IMR-90 (cell line): ENCODE measurements at places on chromosomes 5 and 9. TPM values are rescaled to one million over a fixed set of nuclear protein-coding genes. Genes with fewer than 3 reads are reported as not detected.

Gene ADAMTSL1
- total RNA-seq = 49.2 and 62.2 TPM in 2 replicates

Gene APBA1
- 3.8 and 4.2 TPM in 2 replicates for total RNA-seq

Gene WHRN
- 0.18 and 0.28 TPM in 2 replicates for total RNA-seq

Gene SLC6A19
- total RNA-seq = not detected in 2 replicates

Gene TSTD2
- total RNA-seq = 16.3 and 18.3 TPM in 2 replicates

Gene OBP2B
- total RNA-seq = not detected in 2 replicates

Gene TEX48
- total RNA-seq = not detected in 2 replicates

Gene TPPP
- total RNA-seq = under 0.01 TPM in 2 replicates

Gene PCDHA6
- under 0.01 TPM in 1 of 2 replicates, not detected in the other for total RNA-seq

Gene SPINK4
- not detected in 2 replicates for total RNA-seq

Gene ANXA2R
- total RNA-seq = 1.3 and 1.4 TPM in 2 replicates

Gene ACOT12
- total RNA-seq = not detected in 2 replicates

Gene GPR150
- under 0.01 TPM in 2 replicates for total RNA-seq

DNA sequence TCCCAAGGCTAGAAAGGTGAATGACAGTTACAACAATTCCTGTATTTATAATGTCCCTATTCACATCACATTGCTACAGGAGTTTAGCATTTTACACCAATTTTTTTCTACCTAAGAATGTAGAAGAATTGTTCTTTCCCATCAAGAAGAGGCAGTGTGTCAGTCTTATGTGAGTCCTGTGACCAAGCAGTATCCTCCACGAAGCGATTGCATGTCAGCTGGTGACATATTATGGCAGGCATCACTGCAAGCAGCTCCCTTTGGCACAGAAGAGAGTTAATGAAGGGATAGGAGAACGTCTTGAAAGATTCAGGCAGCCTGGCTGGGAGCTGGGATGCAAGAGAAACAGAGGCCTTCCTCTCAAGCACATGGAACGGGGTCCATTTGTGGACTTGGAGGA is 199.8 kb downstream of the SMC2 start:
- no peak for DNase-seq

- no peak for DNase-seq
These were observed 244.2 kb upstream of the EDIL3 start for GRCh38 chr5:84628918-84629317.

GRCh38 chr5:41270423-41271251 is 57.3 kb upstream of the C6 start:
- peak; percentile 76 for DNase-seq

DNA sequence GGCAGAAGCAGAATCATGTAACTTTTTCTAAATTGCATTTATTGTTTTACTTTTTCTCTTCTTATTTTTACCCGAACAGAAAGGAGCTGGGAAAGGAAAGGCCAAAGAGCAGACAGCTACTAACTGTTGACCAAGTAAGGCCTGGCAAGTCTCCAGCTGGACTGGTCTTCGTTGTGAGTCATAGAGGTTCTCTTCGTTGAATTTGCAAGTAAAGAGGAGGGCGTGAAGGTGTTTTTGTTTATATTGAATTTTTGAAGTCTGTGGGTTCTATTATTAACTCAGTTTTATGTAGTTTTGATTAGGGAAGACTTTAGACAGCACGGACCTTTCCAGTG is 416.5 kb upstream of the CCNH start:
- DNase-seq = no peak

GRCh38 chr5:129043894-129044293 is 50.7 kb upstream of the ISOC1 start:
- no peak for DNase-seq

- DNase-seq = peak; percentile 93
These were observed 16.5 kb downstream of the CSF2 start for GRCh38 chr5:132090107-132090506.

- DNase-seq = no peak
These were observed 53.2 kb downstream of the NIPAL4 start for GRCh38 chr5:157513182-157513581.

- DNase-seq = no peak
These were observed 200.2 kb downstream of the TRIO start for GRCh38 chr5:14343376-14343775.

- DNase-seq = peak; percentile 48
These were observed 36.5 kb upstream of the TENT4A start for GRCh38 chr5:6676702-6677101.

GRCh38 chr5:137069358-137069757 is 429.8 kb downstream of the SPOCK1 start:
- DNase-seq = no peak

DNA sequence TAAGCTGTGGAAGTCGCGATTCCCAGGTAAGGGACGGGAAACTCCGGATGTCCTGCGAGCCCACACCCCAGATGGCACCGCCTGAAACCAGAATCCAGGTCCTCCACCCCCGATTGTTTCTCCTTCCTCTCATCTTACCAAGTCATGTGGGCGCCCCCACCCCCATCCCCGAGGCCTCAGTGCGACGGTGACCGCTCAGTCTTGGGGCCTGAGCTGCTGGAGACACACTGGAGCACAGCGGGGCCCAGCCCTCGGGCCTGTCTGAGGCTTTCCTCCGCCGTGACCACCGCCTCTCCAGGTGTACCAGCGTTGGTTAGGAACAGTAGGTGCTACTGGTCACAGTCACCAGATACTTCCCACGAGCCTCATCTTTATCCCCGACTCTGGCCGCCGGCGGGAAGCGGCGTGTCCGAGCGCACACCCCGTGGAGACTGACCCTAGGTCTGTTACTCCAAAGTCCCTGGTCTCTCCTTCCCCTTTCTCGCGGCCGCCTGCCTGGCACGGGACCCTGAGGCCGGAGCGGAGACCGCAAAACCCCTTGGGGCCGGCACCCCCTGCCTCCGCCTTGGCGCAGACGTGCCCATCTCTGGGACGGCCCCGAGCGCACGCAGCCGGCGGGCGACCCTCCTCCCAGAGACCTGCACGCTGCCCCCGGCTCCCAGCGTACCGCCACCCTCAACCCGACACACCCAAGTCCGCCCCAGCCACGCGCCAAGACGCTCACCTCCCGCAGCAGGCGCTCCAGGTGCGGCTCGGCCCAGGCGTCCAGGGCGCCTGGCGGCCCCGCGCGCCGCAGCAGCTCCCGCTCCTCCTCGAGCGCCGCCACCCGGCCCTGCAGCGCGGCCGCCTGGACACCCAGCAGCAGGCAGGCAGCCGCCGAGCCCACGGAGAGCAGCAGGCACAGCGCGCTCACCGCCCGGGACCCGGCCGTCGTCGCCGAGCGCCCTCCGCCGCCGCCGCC is 733 bp downstream of the COL23A1 start:
- peak; percentile 11 for DNase-seq

GRCh38 chr5:55959208-55959607 is 35.6 kb downstream of the IL6ST start:
- DNase-seq = no peak

DNA sequence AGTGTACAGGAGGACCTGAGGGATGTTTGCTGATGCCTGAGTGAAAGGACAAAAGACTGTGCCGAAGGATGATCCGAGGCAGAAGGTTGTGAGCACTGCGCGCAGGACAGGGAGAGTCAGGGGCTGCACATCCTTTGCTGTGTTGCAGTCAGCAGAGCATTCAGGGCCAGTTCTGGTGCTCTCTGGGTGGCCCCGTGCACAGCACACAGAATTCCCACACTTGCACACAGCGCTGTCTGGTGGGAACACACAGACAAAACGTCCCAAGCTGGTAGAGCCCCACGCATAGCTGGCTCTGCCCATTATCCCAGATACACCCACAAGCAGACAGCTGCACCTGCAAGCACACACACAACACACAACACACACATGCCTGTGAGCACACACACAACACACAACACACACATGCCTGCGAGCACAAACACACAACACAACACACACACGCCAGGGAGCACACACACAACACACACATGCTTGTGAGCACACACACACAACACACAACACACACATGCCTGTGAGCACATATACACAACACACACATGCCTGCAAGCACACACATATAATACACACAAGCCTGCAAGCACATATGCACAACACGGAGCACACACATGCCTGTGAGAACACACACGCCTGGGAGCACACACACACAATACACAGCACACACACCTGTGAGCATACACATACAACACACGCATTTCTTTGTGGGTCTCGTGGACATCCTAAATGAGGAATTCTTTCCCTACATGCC is 74.4 kb downstream of the FGF18 start:
- no peak for DNase-seq

DNA sequence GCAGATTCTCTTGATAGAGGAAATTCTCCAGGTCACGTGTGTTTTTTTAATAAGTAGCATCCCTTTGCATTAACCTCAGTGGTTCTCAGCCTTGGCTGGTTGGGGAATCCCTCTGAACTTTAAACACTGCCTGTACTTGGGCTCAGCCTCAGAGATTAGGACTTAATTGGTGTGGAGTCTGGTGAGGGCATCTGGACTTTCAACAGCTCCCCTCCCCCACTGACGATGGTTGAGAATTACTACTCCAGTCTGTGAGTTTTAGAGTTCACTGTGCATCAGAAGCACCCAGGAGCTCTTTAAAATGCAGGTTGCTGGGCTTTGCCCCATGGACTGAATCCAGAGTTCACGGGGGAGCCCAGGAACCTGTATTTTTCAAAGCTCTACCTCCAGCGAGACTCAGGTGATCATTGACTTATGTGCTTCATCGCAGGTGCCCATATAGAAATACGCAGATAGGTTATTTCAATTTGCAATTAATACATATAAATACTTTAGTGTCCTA is 71.4 kb downstream of the DAPK1 start:
- DNase-seq = no peak

GRCh38 chr9:116389541-116390302 is 236.1 kb downstream of the PAPPA start:
- DNase-seq = no peak

GRCh38 chr9:134396825-134397224 is 70.6 kb downstream of the RXRA start:
- DNase-seq = no peak
